ENCODE measurements at places on chromosomes 11 and 22.

GRCh38 chr11:120918257-120918656 is 105.6 kb upstream of the TBCEL start:
- no peak for DNase-seq

- DNase-seq = no peak
Measured at GRCh38 chr11:131686836-131687235, 316.4 kb downstream of the NTM start.

DNA sequence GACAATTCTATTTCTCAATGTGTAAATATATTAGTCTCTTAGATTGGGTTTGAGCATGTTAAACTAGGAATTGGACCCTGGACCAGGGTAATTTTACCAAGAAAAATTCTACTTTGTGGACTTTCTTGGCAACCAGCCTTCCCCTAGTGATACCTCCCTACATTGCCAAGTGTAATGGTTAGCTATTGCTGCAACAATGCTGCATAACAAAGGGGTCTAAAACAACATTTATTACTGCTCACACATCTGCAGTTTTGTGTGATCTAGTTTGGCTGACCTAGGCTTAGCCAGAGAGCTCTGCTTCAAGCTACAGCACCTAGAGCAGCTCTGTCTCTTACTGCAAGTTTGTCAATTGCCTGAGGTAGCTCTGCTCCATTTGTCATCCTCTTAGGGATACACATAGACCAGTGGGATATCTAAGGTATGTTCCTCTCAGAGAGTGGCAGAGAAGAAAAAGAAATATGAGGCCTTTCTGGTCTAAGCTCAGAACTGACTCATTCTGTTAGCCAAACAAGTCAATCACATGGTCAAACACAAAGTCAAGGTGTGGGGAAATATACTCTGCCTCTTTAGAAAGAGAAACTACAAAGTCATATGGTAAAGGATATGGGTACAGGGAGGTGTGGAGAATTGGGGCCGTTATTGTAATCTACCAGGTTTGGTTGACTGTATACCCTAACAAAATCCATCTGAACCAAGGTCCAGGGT is 2.0 kb upstream of the LAYN start:
- no peak for DNase-seq

DNA sequence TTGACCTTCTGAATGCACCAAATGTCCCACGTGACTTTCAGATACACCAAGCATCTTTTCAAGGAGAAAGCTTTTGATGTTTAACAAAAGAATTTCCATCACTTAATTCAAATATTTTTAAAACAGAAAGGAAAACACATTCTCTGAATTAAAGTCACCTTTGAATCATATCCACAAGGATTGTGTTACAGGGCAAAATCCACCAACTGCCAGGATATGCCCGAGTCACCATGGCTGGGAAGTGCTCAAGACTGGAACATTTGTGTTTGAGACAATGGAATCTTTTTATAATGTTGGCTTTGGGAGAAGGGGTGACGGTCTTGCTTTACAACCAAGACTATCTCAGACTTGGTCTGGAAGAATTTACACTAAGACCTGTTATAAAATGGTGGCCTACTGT is 40.8 kb downstream of the BID start:
- DNase-seq = no peak

All from stimulated activated CD8-positive, alpha-beta memory T cell treated with anti-CD3 and anti-CD28 coated beads, Interleukin-2, amount 100 ng/mL, for 1 hour (primary cell).